ENCODE measurements at places on chromosomes 6 and 20.
A peak's percentile ranks its signal among the peaks of the same experiment; 100 is the strongest.

- no peak for DNase-seq
Measured at GRCh38 chr6:14468647-14469321, 351.2 kb downstream of the CD83 start.

DNA sequence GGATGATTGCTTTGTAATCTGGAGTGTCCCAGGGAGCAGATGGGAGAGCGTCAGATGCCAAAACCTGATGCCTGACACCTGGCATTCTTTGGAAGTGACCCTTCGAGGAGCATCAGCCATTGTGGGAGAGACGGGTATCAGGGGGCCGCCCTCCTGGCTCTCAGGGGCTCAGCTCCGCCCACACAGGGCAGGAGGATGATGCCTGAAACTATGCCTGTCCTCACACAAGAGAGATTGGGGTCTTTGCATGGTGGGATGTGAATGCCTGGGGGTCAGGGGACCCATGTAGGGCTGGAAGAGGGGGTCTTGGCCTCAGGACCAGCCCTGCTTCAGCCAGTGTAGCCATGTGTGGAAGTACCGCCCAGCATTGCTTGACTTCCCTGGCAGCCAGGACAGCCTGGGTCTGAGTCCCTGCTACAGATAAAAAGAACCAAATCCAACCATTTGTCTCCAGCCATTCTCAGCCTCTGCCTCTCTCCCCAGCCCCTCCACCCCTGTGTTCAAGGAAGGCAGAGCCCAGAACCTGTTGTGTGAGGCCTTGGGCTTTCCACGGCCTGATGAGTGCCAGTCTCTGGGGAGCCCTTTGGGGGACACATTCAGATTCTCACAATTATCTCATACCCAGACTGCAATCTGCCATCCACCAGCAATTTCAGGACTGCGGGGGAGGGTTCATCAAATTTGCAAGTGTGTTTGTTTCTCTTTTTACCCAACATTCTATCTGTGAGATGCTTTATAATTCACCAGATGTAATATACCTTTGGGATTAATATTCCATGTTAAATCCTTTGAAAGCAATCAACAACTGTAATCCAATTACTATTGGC is 371.2 kb downstream of the PREX1 start:
- DNase-seq = no peak

DNA sequence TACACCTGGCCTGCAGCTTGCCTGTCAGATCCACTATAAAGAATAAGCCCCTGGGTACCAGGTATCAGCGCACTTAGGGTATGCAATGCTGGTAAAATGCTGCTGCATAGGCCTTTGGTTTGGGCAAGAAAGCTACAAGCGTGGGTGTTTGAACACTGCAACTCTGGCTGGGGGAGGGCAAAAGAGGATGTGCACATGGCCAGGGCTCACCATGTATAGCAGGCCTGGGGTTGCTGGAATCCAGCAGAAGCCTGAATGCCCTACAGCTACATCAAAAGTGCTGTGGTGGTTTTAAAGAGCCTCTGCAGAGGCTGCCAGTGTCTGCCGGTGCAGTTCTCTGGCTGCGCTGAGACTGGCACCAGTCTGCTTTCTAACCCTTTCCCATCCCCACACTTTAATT is 51.7 kb downstream of the UQCC1 start:
- DNase-seq = peak; percentile 30

- DNase-seq = no peak
Measured at GRCh38 chr6:53369876-53370515, 21.2 kb upstream of the ELOVL5 start.

- DNase-seq = no peak
Measured at GRCh38 chr6:25694366-25694765, 42.4 kb downstream of the SCGN start.

- DNase-seq = no peak
Measured at GRCh38 chr20:63444548-63444947, 27.9 kb downstream of the KCNQ2 start.

- DNase-seq = no peak
Measured at GRCh38 chr6:132490024-132490423, 22.9 kb downstream of the STX7 start.

GRCh38 chr6:87514831-87515230 is 42.1 kb downstream of the SLC35A1 start:
- DNase-seq = no peak

GRCh38 chr20:22523499-22524392 is 60.6 kb downstream of the FOXA2 start:
- DNase-seq = peak; percentile 99

GRCh38 chr20:45953672-45954071 is 18.3 kb downstream of the ZNF335 start:
- no peak for DNase-seq

DNA sequence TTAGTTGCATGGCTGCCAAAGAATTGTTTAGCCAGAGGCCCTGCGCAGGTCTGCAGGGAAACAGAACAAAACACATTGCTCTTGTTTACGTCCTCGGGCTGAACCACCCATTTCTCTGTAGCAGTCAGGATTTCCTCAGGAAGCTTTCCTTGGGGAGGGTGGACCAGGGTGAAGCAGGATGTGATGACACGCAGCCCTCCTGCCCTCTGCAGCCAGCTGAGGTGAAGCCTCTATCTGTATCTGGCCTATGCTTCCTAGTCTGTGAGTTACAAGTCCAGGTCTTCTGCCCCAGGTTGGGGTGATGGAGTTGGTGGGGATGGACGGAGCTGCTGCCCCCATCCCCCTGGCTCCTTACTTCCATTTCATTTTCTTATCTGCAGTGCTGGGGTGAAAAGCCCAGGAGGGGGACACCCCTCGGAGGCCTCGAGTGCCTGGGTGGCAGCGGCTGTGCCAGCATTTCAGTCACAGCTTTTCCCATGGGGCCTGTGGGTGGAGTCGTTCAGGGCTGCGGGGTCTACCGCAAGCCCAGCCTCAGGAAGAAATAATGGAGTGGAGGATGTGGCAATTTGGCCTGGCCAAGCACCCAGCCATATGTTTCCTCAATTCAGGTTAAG is 24.9 kb downstream of the SASH1 start:
- no peak for DNase-seq

Data from DMS53 (cell line).